8988T (cell line): ENCODE measurements at places on chromosomes 11 and 22.

- peak; percentile 69 for DNase-seq
These were observed 3.4 kb upstream of the DPP3 start for GRCh38 chr11:66476841-66477251.

- no peak for DNase-seq
These were observed 13.8 kb downstream of the JAML start for GRCh38 chr11:118211006-118211405.

GRCh38 chr22:25448435-25449051 lies 115.9 kb upstream of the GRK3 start:
- DNase-seq, result no peak

- no peak for DNase-seq
These were observed 236.8 kb downstream of the MN1 start for GRCh38 chr22:27564806-27565205.

DNA sequence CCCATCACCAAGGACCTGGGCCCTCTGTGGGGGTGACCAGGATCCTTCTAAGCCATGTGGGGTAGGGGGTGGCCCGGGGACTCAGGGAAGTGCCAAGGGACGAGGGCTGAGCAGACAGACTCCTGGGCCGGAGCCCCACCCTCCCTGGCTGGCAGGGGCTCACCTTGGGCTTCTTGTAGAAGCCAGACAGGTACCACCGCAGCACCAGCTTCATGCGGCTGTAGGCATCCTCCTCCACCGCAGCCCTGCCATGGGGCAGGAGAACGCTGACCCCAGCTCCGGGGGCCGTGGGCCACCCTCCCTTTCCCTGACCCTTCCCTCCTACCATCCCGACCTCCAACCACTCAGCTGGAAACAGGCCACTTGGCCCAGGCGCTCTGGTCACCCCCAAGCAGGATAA lies 45.9 kb upstream of the CARS1 start:
- DNase-seq, result no peak

- DNase-seq, result no peak
These were observed 46.6 kb upstream of the VPREB1 start for GRCh38 chr22:22197993-22198402.
